Stimulated activated CD8-positive, alpha-beta memory T cell treated with anti-CD3 and anti-CD28 coated beads, Interleukin-15, amount 100 ng/mL, for 48 hours (primary cell): ENCODE measurements at places on chromosomes 5 and 9.

GRCh38 chr5:74538206-74538661, 102.3 kb downstream of the ENC1 start:
- no peak for DNase-seq

GRCh38 chr9:92061184-92061583, 54.0 kb downstream of the SPTLC1 start:
- no peak for DNase-seq

DNA sequence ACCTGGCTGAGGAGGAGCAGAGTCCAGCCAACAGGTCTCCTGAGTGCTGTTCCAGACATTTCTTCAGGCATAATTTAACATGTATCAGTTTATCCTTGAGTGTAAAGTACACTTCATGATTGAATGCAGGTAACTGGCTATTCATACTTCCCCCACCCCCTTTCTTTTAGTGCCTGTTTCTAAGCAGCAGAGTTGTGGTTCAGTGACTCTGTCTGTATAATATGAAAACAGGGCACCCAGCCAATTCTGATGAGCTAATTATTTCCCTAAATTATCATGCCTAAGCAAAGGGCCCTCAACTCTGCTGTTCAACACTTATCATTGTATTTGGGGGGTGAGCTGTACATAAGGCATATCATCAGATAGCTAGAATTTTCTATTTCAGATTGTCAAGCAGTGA, 51.9 kb upstream of the ZSWIM6 start:
- DNase-seq = no peak

- DNase-seq = no peak
Observed at GRCh38 chr5:3179220-3179619, 416.4 kb upstream of the IRX1 start.

DNA sequence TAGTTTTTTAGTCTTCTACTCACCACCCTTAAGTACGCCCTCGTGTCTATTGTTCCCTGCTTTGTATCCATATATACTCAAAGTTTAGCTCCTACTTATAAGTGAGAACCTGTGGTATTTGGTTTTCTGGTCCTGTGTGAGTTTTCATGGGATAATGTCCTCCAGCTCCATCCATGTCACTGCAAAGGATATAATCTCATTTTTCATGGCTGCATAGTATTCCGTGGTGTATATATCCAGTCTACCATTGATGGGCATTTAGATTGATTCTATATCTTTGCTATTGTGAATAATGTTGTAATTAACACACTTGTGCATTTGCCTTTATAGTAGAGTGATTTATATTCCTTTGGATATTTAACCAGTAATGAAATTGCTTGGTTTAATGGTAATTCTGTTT, 579.9 kb downstream of the CDH18 start:
- no peak for DNase-seq

- DNase-seq = no peak
Observed at GRCh38 chr9:117919538-117919937, 215.3 kb downstream of the TLR4 start.

GRCh38 chr5:112914584-112914983, 7.4 kb downstream of the REEP5 start:
- DNase-seq = no peak

DNA sequence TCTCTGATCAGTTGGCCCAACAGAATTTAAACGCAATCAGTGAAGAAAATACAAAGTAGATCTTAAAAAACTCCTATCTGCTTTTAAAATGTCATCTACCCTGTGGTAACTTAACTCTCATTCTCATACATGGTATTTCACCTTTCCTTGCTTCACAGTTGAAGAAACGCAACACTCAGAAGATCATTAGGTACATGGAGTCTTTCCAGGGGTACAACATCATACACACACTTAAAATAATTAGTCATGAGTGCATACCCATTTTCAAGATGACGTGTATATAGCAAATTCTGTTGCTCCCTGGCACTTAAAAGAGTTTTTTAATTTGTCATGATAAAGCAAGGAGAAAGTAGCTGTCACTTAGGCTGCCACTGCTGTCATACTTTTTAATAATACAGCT, 259.9 kb downstream of the BNC2 start:
- DNase-seq = no peak

- no peak for DNase-seq
Observed at GRCh38 chr5:166722939-166723338, 1568.5 kb upstream of the WWC1 start.

GRCh38 chr5:96716716-96717115, 54.5 kb downstream of the CAST start:
- no peak for DNase-seq

- no peak for DNase-seq
Observed at GRCh38 chr5:7925961-7926695, 57.2 kb downstream of the MTRR start.

GRCh38 chr5:179326122-179326927, 18.9 kb downstream of the ADAMTS2 start:
- no peak for DNase-seq

DNA sequence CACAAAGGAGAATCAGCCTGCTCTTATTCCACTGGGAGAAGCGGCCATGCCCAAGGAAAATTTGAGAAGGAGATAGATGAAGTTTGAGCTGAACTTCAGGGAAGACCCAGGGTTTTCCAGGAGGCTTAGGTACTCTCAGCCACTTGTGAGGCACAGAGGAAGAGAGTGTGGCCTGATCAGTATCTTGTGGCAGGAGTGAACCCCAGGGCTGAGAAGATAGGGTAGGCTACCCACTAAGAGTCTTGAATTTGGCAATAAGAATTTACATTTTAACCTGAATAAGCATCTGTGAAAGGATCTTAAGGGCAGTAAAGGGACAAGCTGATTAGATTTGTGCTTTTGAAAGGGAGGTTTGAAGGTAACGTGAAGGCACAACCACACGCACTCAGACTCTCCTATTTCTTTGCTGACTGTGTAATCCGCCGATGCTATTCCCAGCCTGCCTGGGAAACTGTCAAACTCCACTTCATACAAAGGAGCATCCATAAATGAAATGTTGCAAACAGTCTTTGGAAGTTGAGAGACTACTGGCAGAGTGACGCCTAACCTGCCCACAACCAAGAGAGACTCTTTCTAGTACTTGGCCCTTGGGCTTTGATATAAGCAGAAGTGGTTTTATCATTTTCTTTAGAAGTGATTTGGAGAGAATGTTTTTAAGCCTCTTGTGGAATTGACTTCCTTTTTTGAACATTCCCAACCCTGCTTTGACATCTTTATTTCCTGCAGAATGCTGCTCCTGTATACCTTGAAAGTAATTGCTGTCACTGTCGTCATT, 108.2 kb upstream of the VCAN start:
- no peak for DNase-seq

DNA sequence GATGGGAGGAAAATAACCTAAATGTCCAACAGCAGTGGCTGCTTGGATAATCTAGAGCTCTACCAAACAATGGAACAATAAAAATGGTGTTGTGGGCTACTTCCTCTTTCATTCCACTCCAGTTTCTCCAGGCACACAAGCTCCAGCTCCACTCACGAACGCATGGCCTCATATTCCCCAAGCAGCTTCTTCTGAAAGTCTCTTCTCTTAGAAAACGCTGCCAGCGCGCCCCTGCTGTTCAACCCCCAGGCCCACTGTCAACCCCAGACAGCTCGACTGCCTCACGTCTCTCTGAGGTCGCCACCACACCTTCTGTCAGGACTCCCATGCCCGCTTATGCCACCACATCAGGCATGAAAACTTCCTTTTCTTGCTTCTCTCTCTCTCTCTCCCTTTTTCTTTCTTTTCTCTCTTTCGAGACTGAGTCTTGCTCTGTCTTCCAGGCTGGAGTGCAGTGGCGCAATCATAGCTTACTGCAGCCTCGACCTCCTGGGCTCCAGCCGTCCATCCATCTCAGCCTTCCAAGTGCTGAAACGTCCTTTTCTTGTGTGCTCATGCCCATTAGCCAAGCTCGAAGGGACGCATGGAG, 16.2 kb downstream of the OR2V2 start:
- no peak for DNase-seq

GRCh38 chr5:169637549-169638121, 560 bp downstream of the DOCK2 start:
- peak; percentile 69 for DNase-seq

DNA sequence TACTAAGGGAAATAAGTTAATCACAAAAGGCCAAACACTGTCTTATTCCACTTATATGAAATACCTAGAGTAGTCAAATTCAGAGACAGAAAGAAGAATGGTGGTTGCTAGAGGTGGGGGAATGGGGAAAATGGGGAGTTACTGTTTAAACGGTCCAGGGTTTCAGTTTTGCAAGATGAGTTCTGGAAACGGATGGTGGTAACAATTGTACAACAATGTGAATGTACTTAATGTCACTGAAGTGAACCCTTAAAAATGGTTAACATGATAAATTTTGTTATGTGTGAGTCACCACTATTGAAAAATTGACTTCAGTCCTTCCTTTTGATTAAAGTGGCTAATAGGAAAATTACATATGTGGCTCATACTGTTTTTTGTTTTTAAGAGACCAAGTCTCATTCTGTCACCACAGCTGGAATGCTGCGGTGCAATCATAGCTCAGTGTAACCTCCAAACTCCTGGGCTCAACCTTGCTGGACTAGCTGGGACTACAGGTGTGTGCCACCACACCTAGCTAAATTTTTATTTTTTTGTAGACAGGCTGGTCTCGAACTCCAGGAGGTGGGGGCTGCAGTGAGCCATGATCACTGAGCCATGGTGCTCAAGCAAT, 8.7 kb downstream of the UBQLN1 start:
- no peak for DNase-seq

- no peak for DNase-seq
Observed at GRCh38 chr9:137674307-137674975, 55.6 kb downstream of the EHMT1 start.

DNA sequence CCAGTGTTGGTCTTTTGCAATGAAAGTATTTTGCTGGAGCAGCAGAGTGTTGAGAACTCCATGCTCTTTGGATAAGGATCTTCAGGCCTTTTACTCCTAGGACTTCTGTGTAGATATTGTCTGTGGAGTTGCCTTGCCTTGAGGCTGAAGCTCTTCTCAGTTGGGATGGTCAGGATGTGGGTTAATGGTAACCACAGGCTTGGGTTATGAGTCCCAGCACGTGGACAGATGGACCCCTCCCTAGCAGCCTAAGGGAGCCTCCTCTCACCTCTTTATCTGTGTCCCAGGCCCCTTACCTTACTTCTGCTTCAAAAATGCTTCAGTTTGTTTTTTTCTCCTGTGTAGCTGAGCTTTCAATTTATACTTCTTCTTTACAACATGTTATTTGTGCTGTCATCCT, 109.9 kb downstream of the MEGF10 start:
- DNase-seq = no peak

GRCh38 chr5:93076566-93076965, 504.5 kb downstream of the NR2F1-AS1 start:
- no peak for DNase-seq

- no peak for DNase-seq
Observed at GRCh38 chr5:133246376-133247150, 194.8 kb downstream of the HSPA4 start.

- no peak for DNase-seq
Observed at GRCh38 chr5:6194906-6195612, 183.3 kb downstream of the MED10 start.

GRCh38 chr5:68408345-68408871, 192.9 kb downstream of the PIK3R1 start:
- DNase-seq = no peak

DNA sequence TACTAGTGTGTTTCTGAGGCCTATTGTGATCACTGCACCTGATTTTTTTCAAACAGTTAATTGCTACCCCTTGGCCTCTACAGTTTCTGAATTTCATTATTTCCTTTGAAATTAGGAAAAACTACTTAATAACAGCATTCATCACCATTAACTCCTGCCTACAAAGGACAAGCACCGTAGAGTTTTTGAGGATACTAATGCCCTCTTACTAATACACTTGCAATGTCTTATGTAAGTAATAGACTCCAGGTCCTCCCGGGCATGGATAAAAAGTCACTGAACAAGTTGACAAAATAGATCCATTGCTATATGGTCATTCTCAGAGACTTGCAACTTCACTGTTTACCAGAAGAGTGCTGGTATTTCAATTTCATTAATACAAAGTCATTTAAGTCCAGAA, 1172.5 kb downstream of the CDH12 start:
- DNase-seq = no peak

- DNase-seq = no peak
Observed at GRCh38 chr9:32855752-32856151, 72.4 kb downstream of the TMEM215 start.

DNA sequence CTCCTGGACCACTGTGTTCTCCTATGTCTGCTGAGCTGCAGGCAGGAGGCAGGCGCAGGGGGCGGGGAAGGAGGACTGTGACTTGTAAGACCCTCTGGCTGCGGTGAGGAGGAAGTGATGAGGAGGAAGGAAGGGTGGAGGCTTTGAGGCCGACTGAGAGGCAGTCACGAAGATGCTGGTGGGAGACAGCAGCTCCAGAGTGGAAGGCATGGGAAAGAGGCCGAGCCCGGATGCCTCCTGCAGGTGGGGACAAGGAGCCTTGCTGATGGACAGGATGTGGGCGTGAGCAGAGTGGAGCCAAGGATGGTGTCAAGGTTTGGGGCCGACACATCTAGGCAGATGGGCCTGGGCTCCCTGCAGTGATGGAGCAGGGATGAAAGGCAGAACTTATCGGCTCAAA, 74.3 kb upstream of the ICE1 start:
- no peak for DNase-seq

GRCh38 chr5:15322421-15322820, 177.6 kb upstream of the FBXL7 start:
- no peak for DNase-seq

DNA sequence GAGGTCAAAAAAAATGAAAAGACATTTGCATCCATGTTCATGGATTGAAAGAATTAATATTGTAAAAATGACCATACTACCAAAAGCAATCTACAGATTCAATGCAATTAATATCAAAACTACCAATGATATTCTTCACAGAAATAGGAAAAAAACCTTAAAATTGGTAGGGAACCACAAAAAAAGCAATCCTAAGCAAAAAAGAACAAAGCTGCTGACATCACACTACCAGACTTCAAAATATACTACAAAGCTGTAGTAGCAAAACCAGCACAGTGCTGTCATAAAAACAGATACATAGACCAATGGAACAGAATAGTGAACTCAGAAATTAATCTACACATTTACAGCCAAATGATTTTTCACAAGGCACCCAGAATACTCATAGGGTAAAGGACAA, 34.3 kb downstream of the RGMB start:
- DNase-seq = no peak

GRCh38 chr5:16805486-16805885, 130.6 kb downstream of the MYO10 start:
- no peak for DNase-seq

GRCh38 chr5:56514245-56514644, 281.1 kb upstream of the ANKRD55 start:
- no peak for DNase-seq
